ENCODE measurements at places on chromosomes 7 and 10.

DNA sequence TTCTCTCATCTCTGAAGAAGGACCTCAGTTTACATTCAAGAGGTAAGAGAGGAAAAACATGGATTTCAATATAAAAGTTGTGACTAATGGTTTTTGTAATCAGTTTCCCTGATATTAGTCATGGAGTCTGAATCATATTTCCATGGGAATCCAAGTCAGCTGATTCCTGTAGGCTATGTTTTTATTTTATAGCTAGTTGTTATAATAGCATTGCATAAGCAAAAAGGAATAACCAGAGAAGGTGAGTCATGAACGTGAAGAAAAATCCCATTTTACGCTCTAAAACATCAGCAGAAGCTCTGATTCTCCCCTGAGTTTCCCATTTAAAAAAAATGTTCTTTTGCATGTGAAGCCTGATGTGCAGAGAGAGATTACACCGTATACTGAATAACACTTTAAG is 299.3 kb downstream of the SFMBT2 start:
- ATAC-seq = peak; percentile 59

- ATAC-seq = no peak
Observed at GRCh38 chr10:9781666-9782065, 1236.0 kb upstream of the CELF2 start.

GRCh38 chr10:79038841-79039201 is 29.9 kb upstream of the ZMIZ1 start:
- ATAC-seq = no peak

GRCh38 chr7:41685684-41686083 is 17.2 kb downstream of the INHBA start:
- no peak for ATAC-seq

GRCh38 chr10:89364531-89364930 is 13.3 kb upstream of the IFIT1B start:
- no peak for ATAC-seq

DNA sequence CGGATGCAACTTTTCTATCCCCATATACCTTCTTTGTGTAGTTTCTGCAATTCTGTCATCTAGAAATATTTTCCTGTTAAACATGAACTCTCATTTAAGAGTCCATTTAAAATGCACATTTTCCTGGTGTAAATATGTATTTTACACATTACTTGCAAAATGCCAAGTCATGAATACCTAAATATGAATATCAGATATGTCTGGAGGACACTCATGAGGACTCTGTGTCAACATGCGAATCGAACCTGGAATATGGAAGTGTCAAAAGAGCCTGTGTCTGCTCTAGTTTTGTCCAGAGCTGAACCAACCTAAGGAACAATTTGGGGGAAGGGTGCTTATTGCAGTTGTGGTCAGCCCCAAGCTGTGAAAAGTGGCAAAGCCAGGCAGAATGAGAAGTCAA is 163.7 kb upstream of the CELF2 start:
- no peak for ATAC-seq

DNA sequence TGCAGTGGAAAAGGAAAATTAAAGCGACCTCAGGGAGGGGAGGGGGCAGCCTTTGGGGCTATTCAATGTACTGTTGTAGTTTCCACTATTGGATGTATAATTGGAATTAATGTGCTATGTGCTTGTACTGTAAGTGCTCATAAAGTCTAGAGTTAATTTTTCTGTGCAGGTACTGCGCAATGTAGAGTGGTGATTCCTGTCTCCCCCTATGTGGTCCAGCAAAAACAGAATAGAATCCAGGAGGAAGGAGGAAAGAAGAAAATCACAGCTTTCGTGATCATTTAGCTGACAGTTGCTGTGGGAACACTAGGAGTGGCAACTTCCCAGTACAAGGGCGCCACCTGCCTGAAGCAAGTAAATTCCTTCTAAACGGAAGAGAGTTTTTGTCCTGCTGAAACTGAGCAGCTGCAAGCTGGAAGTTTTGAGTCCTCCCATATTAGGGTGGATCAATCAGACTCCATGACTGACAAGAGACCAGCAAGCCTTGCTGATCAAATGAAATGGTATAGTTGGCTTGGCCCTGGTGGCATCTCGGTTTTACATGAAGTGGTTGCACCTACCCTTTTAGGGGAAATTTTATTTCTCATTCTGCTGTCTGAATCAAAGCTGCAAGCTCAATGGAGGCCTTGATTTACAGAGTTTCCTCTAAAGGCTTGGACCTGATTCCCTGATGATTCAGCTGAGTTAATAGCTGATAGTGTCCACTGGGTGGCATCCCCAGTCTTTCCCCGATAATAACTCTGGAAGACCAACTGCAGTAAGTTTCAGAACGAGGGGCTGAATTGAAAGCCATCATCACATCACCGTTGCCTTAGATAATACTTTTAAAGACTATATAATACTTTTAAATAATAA is 299.8 kb downstream of the HGF start:
- ATAC-seq = peak; percentile 59

GRCh38 chr7:46494441-46494840 is 573.4 kb upstream of the IGFBP3 start:
- no peak for ATAC-seq

DNA sequence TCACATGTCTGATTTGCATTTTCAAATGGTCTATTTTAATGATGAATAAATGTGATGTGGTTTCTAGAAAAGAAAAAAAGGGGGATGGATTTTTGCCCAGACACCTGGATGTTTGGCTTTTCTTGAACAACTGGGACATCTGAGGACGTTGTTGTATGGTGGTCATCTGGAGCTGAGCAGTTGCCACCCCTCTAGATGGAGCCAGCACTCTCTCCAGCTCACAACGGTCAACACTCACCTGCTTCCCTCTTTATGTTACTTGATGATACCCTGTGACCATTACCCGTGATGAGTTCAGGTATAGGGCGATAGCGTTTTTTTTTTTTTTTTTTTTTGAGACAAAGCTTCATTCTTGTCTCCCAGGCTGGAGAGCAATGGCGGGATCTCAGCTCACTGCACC is 30.1 kb upstream of the PAXIP1 start:
- ATAC-seq = no peak

GRCh38 chr10:14345262-14345661 is 14.5 kb upstream of the FRMD4A start:
- no peak for ATAC-seq

GRCh38 chr10:103837370-103838069 is 17.9 kb downstream of the SH3PXD2A start:
- no peak for ATAC-seq

DNA sequence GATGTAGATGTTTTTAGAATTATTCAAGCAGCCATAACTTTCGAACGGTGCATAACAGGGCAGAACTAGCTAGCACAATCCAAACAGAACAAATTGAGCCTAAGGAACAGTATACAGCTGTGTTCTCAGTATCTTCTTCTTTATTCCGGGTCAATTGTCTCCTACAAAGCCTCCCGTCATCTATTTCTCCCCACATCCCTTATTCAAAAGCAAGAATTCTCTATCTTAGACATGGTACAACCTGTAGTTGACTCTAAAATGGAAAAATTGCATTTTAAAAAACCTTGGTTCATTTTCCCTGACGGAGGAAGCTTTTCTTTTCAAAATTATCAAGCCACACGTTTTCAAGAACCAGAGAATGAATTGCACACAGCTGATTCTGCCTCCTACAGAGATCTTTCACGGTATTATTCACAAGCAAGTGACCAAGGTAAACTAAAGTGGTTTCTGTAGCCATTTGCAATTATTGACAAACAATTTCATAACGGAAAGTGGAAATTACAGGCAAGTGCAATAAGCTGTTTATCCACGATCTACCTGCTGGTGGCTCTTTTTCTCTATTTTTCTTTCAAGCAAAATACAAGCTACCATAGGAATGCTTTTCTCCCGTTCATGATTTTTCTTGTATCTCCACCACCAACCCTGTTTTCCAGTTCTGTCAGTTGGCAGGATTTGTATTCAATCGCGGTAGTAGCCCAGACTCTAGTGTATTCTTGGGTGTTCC is 2.3 kb downstream of the GRM8 start:
- no peak for ATAC-seq

DNA sequence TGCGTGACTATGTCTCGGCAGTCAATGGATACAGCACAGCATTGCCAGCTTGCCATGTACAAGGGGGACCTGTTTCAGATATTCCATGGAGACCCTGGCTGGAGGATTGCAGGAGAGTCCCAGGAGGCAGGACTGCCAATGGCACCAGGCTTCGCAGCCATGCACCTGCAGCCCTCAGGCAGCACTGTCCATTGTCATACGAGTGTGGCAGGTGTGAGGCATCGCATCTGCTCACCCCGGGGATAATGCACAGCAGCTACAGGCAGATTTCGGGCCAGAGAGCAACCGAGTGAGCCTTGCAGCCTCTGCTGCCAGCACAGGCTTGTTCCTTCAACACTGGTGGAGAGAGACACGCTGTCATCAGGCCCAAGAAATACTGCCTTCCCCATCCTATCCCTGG is 415.1 kb downstream of the PAXIP1 start:
- ATAC-seq = peak; percentile 23

- no peak for ATAC-seq
Observed at GRCh38 chr7:4030346-4030950, 651.6 kb upstream of the FOXK1 start.

DNA sequence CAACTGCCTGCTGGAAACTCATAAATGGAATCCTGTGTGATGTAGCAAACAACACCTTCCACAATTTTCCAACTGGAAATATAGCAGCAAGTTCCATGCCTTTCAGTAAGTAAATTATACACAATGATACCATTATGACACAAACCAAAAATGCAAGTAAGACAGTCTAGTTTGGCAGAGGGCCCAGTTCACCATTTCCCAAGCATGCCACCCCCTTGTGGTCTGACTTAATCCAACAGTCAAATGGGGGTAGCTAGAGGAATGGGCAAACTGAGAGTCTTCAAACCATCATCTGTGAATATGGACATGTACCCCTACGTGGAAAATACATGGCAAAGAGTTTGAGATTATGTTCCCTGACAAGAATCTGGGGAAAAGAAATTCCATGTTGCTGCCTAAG is 137.6 kb upstream of the VWC2 start:
- ATAC-seq = no peak

GRCh38 chr10:87608756-87609155 is 50.9 kb upstream of the PAPSS2 start:
- ATAC-seq = no peak

DNA sequence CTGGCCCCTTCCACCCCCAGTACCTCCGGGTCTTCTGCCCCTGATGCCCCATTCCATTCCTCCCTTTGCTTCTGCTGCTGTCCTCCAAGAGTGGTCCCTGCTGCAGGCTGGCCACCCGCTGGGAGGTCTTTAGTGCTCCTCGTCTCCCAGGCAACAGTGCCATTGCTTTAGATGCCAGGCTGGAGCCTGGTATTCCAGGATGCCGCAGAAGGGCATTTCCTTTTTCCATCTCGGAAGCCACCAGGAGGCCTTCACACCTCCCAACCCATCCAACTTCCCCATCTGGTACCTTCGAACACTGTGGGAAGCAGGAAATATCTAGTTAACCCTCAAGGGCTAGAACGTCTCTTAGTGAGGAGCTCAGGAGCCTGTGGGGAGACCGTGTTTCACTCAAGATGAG is 92.9 kb upstream of the DUSP5 start:
- no peak for ATAC-seq

DNA sequence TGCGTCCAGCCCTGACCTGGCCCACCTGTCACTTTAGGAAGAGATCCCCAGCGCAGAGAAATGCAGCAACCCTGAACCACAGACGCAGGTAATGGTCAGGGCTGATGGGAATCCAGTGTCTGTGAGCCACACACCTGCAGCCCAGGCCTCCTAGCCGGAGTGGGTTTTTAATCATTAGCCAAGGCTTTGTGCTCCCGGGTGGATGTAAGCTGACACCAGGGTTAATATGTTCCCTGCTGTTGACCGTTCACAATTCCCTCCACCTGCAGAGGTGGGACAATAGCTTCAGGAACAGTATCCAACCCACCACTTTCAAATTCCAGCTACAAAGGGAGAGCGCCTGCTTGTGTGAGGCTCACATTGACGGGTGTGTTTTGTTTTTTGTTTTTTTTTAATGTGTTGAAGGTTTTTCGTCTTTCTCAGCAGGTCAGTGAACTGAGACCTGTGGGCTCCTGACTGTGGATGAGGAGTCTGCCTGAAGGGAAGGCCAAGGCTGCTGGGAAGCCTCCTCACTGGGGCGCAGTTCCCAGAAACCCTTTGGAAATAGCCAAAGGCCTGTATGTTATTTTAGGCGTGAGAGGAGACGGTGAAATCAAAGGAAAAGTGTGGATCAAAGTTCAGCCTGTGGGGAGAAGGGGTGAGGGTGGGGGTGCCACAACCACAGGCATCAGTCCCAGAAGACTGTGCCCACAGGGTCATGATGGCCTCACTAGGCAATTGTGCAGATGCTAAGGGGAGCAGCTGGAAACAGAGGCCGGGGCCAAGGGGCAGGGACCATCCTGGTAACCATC is 111.1 kb downstream of the TNS3 start:
- no peak for ATAC-seq

DNA sequence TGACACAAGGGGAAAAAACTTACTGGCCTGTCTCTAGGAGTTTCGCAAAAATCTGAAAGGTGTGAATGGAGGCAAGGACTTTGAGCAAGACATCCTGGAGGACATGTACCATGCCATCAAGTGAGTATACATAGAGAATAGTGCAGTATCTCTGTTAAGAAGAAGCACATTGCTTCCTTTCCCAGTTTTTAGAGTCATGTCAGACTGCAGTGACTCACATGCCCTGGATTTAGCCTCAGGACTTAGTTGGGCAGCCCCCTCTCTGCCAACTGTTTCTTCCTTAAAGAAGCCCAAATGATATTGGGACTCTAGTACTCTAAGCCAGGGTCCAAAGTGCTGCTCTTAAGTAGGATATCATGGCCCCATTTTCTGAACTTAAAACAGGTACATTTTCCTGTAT is 28.1 kb upstream of the NFKB2 start:
- no peak for ATAC-seq

DNA sequence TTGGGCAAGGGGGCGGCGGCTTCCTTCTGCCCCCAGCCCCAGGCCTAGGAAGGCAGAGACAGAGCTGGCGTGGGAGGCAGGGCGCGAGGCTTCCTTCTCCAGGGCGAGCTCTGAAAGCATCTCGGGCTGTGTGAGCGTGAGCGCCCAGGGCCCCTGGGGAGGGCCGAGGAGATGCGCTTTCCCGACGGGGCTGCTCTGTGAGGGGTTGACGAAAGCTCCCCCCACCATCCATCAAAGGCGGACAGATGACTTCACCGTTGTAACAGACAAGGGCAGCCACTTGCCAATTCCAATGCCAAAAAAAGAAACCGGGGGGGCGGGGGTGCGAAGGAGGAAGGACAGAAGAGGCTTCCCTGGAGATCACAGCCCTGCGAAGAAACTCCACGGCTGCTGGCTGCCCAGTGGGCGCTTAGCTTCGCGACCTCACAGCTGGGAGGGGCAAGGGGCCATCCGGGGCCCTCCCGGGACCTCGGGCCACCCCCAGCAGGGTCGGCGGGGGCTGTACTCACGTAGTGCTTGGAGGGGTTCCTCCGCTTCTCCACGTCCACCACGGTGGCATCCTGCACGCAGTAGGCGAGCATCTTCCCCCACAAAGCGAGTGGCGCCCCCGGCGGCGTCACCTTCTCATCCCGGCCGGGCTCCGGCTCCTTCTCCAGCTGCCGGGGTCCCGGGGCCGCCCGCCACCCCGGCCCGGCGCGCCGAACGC is 537 bp downstream of the SH3PXD2A start:
- peak; percentile 25 for ATAC-seq

- no peak for ATAC-seq
Observed at GRCh38 chr10:107418085-107418806, 253.7 kb upstream of the SORCS1 start.

Data from esophagus mucosa (tissue), 1 donor.